ENCODE measurements at places on chromosomes 13 and 19. TPM values are rescaled to one million over a fixed set of nuclear protein-coding genes. Genes with fewer than 3 reads are reported as not detected.

LRRC63 gene
- 2.0 TPM for total RNA-seq

DNA sequence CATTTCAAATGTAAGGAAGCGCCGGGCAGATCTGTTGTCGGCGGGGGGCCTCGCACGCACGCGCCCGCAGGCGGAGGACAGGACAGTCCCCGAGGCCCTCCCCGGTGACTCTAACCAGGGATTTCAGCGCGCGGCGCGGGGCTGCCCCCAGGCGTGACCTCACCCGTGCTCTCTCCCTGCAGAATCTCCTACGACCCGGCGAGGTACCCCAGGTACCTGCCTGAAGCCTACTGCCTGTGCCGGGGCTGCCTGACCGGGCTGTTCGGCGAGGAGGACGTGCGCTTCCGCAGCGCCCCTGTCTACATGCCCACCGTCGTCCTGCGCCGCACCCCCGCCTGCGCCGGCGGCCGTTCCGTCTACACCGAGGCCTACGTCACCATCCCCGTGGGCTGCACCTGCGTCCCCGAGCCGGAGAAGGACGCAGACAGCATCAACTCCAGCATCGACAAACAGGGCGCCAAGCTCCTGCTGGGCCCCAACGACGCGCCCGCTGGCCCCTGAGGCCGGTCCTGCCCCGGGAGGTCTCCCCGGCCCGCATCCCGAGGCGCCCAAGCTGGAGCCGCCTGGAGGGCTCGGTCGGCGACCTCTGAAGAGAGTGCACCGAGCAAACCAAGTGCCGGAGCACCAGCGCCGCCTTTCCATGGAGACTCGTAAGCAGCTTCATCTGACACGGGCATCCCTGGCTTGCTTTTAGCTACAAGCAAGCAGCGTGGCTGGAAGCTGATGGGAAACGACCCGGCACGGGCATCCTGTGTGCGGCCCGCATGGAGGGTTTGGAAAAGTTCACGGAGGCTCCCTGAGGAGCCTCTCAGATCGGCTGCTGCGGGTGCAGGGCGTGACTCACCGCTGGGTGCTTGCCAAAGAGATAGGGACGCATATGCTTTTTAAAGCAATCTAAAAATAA lies 18.2 kb downstream of the IL17D start:
- peak; percentile 39 for DNase-seq

POMP gene
- total RNA-seq: 46.5 TPM

DNA sequence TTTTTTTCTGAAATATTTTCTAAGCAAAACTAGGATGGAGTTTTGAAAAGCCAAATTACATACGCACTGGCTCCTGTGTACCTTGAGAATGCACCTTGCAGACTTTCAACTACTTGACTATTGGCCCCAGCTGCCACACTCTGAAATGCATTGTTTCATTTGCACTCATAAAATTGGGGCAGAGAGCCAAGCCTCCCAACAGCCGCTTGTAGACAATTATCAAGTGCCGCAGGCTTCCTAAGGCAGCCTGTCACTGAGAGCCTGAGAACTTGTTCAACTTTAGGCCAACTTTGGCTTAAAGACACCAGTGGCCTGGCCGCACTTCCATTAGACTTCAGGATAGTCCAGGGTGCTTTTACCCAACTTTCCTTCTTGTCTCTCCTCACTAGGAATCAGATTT lies 115.7 kb upstream of the STARD13 start:
- DNase-seq: no peak

DNA sequence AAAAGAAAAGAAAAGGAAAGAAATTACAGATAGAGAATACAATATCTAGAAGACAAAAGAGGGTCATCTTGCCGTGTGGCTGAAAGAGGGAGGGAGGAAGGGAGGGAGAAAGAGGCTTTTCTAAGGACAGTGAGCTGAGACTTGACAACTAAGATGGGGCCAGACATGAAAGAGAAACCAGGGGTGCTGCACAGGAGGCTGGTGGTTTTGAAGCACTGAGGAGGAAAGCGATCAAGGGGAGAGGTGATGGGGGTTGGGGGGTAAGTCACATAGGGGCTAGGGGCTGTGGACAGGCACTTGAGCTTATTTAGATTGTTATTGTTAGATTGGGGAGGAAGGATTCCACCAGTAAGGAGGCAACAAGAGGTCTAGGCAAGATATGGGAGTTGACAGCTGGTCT lies 17.3 kb downstream of the PNPLA6 start:
- DNase-seq: no peak

DNA sequence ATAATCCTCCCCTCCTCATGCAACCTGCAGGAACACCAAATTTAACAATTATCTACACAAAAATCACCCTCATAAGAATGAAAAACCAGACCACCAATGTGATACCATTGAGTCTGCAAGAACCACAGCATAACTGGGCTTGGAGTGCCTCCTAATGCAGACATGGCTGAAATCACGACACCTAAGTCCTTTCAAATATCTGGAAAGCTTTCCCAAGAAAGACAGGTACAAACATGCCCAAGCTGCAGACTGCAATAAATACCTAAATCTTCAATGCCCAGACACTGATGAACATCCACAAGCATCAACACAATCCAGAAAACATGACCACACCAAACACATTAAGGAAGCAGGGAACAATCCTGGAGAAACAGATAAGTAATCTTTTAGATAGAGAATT lies 417.1 kb downstream of the LMO7 start:
- DNase-seq: no peak

GPR12 gene
- total RNA-seq: 39.5 TPM

DNA sequence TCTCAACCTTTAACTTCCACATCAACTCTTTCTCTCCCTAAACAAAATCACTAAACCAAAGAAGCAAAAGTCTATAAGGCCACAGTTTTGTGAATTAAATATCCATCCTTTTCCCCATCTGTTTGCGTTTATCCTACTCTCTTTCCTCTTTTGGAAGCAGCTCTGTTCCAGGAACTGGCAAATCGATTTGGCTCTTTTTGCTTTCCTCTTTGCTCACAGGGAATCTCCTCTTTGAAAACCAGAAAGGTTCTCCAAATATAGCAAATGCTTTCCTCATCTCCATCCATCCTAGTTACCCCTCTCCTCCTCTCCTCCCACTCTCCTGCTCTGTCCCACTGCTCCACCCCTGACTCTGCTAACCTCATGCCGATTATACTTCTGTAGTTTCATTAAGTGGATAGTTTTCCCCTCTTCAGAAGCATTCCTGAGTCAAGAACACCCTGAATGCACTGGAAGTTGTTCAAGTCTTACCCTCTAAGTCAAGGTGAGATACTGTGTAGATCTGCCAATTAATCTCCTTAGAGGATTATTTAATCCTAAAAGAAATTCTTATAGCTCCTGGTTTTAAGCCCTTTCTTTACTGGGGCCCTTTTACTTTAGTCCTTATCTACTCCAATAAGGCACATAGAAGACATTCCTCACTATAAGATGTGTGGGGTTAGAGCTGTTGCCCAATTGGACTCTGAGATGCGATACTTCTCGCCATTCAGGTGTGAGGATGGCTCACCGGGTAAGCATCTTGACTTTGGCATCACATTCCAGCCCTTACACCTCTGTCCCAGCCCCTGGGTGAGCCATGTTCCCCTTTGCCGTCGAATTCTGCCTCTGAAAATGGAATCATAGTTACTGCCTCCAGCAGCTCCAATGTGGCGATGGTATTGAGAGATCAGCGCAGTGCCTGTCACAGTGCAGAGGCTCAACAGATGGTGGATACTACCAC lies 67.6 kb downstream of the COL4A2 start:
- DNase-seq: no peak

- no peak for DNase-seq
Measured at GRCh38 chr13:85091631-85092234, 707.5 kb downstream of the SLITRK6 start.

CDC42EP5 gene
- total RNA-seq: 4.1 TPM

MCEMP1 gene
- not detected for total RNA-seq

GNG7 gene
- 7.7 TPM for total RNA-seq

LYPD3 gene
- total RNA-seq: under 0.01 TPM

DNA sequence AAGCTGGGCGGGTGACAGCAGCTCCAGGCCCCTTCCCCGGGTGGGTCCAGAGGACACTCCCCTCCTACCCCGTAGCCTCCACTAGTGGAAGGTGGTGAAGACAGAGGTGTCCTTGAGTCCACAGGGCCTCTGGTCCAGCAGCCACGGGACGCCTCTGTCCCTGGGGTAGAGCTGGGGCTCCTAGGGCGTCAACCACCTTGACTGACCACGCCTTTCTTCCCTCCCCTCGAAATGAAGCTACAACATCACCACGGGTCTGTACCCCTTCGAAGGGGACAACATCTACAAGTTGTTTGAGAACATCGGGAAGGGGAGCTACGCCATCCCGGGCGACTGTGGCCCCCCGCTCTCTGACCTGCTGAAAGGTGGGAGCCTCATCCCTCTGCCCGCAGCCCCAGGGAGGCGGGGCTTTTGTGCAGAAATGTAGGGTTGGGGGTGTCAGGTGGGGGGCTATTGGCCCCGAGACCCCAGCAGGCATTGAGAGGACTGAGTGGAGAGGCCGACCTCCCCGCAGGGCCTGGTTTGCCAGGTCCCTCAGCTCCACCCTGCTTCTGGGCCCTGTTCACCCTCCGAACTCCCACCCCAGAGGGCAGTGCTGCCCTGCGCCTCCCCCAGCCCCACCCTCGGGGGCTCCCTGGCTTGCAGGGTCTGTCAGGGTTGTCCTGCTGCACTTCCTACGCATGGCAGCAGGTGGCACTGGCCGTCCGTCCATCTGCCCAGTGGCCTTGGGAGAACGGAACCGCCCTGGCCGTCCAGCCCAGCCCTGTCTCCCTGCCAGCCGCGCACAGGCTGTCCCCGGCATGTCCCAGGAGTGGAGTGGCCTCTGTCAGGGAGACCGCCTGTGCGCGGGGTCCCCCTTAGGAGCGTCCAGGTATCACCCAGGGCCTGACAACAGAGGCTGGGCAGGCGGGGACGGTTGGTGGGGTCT lies 15.7 kb downstream of the STK11 start:
- peak; percentile 90 for DNase-seq

NLRP7 gene
- total RNA-seq: 0.82 TPM

RETN gene
- total RNA-seq: not detected

DACH1 gene
- 14.7 TPM for total RNA-seq

GRCh38 chr13:98457053-98457452 lies 119.9 kb downstream of the STK24 start:
- no peak for DNase-seq

- DNase-seq: no peak
Measured at GRCh38 chr13:109198585-109198984, 569.2 kb downstream of the MYO16 start.

DNA sequence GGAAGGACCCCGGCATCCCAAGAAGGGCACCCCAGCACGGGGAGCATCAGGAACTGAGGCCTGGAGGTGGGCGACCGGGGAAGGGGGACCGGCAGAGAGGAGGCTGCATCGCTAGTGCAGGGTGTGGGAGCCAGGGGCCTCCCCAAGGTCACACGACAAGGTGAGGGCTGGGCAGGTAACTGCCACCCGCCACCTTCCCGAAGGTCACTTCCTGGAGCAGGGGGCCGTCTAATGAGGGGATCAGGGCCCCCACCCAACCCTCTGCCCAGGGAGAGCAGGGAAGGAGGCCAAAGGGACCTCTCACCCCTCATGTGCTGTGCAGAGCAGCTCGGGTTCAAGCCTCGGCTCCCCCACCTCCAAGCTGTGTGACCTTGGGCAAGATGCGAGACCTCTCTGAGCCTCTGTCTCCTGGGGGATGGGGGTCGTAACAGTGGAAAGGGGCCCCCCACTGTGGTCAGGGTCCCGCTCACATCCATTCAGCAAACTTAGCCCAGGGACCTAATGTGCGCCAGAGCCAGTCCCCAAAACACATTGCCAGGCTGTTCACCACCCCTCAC lies 6.0 kb downstream of the ZBTB7A start:
- DNase-seq: no peak

TIMM44 gene
- total RNA-seq: 26.9 TPM

DNA sequence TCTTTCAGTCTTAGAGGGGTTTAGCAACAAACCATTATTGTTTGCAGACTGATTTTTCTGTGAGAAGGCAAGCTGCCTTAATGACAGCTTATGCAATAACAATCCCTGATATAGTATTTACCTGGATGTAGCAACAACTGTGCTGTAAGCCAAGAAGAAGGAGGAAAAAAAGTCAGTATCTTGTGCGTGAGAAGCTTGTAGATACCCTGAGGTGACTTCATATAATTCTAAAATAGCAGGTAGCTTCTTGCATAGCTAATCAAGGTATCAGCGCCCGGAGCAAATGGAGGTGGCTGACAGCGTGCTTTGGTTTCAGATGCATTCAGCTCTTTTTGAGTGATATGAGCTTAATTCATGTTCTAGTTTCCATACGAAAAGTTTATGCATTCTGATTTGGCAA lies 309.8 kb downstream of the KLF5 start:
- no peak for DNase-seq

DNA sequence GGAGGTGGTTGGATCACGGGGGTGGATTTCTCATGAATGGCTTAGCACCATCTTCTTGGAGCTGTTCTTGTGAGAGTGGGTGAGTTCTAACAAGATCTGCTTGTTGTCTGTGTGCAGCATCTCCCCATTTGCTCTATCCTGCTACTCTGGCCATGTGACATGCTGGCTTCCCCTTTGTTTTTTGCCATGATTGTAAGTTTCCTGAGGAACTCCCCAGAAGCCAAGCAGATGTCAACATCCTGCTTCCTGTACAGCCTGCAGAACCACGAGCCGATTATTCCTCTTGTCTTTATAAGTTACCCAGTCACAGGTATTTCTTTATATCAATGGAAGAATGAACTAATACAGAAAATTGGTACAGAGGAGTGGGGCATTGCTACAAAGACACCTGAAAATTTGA lies 2.3 kb upstream of the SIGLEC12 start:
- DNase-seq: no peak

USP12 gene
- total RNA-seq: 62.0 TPM

DNA sequence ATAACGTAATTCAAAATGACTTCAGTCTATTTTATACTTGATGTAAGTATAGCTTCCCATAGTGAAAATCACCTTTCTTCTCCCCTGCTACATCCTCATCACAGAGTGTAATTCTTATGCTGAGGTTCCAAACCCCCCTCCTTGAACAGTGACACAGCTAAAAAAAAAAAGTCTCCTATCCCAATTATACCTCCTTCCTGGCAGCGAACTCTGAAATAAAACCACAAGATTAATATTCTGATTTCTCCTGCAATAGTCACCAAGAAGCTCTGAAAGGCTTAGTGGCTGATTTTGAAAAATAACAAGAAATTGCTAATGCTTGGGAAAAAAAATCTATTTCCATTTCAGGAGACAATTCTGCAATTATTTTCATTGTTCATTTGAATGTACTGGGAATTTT lies 36.3 kb downstream of the EFNB2 start:
- DNase-seq: no peak

SCEL gene
- 0.41 TPM for total RNA-seq
